ENCODE measurements at places on chromosomes 1 and 21.

- no peak for DNase-seq
Measured at GRCh38 chr1:51583532-51583931, 33.4 kb upstream of the OSBPL9 start.

GRCh38 chr1:46183079-46183847, 7.0 kb upstream of the P3R3URF start:
- DNase-seq: peak; percentile 99

GRCh38 chr1:170221031-170221430, 75.3 kb downstream of the NTMT2 start:
- DNase-seq: no peak

DNA sequence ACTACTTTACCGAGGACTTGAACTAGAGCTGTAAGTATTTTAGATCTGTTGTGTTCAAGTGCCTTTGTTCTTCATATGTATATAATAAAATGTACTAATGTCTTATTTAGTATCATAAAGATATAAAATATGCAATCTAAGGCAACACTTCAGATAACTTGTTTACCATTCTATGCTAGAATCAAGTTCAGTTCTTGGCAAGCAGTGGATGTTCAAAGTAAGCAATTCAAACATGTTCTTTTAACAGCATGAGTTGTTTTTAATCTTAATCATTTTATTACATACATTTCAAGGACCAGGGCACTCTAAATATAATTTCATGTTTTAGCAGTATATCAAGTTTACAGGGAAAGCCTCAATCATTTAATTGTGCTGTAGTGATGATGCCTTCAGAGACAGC, 47.0 kb downstream of the ZC3H11B start:
- no peak for DNase-seq

DNA sequence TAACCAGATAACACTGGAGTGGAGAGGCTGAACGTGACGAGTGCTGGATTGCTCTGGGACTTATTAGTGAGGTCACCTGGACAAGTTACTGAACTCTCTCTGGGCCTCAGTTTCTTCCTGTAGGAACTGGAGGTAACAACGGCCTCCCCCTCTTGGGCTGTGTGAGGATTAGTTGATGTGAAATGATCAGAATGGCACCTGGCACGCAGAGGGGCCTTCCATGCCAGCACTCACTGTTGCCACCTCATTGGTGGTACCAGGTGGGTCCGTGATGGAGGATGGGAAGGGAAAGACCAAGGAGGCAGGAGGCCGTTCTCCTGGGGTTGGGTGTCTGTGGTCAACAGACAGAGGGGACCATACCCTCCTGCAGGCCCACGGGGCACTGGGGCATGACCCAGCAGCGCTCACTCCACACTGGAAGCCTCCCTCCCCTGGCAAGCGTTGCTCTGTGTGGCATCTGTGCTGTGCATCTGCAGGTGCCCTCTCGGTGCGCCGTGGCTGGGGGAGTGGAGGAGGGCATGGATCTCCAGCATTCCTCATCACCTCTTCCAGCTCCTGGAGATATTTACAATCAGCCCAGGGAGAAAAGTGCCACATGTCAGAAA, 349.5 kb upstream of the VAMP3 start:
- no peak for DNase-seq

- DNase-seq: no peak
Measured at GRCh38 chr1:28066393-28067154, 21.8 kb downstream of the EYA3 start.

DNA sequence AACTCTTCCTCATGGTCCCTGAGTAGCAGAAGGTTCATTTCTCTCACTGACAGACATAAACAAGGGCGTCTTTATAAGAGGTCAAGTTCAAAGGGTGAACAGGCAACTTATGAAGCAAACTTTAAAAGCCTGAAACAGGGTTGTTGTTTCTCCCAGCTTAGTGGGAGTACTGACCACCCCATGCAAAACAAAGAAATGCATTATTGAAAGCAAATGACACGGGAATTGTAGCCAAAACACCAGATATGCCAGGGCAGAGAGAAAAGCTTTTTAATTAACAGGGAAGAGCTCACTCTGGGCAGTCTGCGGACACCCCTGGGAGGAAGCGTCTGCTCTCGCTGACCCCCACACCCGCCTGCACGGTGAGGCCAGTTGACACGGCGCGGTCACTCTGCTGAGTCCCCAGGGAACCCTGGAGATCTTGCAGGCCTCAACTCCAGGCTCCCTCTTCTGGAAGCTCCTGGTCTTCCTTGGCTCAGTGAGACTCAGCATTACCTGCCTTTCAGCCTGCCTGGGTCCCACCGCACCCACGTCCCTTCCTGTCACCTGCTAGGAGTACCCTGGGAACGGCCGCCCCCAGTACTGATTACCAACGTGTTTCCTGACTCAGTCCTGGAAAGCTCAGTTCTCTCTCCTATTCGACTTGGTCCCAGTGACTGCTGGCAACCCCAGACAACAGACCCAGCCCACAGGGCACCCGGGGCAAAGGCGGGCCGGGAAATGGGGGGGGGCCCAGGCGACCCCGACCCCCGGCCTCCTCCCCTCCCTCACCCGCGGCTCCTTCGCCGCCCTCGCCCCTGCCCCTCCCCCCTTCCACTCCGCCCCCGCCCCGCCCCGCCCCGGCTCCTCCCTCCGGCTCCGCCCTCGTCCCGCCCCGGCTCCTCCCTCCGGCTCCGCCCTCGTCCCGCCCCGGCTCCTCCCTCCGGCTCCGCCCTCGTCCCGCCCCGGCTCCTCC, 972 bp downstream of the CFAP410 start:
- DNase-seq: no peak

DNA sequence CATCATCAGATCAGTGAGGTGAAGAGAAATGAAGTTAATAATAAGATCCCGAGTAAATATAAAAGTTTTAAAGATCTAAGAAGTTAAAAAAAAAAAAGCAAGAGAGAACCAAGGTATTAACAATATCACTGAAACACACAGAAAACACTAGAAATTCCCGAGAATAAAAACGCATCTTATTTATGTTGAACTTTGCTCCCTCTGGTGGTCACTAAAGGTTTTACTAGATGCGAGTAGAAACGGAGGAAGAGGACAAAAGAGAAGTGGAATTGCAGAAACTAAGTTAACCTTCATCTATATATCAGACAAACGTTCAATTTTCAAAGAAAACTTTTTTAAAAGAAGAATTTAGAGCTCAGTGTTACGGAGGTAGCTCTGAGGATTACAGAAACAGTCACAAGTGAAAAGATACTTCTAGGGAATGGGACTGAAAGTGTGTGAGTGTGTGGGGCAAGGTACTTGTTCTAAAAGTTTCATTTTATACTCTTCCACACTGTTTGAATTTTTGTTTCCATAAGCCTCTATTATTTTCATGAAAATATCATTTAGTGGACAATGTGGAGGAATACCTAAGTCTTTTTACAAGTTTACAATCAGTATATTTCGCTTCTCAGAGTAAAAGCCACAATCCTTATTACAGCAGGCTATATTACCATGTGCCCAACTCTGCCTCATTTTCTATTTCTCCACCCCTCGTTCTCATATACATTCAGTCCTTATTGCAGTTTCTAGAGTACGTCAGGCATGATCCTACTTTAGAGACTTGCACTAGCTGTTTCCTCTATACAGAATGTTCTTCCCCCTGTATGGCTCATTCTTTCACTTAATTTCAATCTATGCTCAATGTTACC, 19.7 kb downstream of the ACBD6 start:
- no peak for DNase-seq

GRCh38 chr1:150182247-150182646, 32.5 kb downstream of the PLEKHO1 start:
- no peak for DNase-seq

DNA sequence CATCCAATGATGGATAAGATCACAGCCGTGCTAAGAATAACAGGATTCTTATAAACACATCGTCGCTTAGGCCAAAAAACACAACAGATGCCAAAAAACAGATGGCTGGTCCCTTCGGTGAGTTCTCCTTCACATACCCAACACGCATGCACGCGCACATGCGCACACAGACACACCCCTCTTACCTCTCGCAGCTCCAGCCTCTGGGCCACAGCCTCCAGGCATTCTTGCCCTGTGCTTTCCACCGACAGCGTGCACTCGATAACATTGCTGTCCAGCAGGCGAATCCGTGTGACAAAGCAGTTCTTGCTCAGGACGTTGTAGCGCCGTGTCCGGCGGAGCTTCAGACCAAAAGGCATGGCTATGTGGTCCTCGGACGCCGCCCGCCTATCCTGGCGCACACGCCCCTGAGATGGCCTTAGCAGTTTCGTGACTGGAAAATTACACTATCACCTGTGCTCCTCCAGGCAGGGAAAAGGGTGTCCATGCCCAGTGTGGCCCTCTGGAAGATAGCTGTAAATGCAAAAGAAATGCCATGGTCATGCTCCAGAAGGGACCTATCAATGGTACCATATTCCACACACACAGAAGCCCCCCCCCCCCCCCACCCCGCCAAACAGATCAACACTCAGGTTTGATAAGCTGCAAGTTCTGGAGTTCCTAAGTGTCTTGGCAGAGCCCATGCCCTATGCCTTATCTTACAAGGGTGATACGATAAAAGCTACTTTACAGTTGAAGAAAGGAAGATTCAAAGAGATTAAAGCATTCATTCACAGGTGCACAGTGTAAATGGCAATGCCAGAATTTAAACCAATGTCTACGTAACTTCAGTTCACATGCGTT, 86.7 kb downstream of the PTPN14 start:
- no peak for DNase-seq

DNA sequence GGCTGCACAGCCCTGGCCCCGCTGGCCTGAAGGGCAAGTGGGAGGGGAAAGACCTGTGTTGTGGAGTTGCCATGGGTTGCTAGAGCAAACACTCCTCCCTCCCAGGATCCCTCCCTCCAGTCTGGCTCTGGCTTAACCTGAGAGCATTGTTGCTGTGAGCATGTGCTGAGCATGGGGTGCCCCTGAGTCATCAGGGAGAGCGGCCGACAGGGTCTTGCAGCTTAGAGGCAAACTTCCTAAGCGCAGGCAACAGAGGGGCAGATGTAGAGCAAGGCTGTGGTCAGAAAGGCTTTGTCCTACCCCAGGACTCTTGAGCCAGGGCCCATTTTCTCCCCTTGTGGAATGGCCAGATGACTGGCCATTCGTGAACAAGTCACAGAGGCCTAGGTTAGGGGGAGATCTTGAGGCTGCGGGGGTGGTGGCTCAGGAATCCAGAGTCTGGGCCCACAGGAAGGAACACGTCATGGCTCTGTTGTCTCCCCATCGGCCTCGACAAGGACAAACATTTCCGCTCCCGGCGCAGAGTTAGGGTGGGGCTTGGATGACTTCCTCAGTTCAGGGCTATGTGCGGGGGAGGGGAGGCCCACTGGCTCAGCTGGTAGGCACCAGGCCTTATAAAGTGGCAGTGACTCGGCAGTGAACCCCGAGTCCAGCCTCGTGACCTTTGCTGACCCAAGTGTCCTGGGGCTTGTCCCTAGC, 362 bp upstream of the DYNLT4 start:
- DNase-seq: peak; percentile 90

GRCh38 chr1:33088119-33088906, 7.4 kb downstream of the AZIN2 start:
- DNase-seq: no peak

- DNase-seq: peak; percentile 99
Measured at GRCh38 chr1:59814180-59814900, 409 bp upstream of the HOOK1 start.

DNA sequence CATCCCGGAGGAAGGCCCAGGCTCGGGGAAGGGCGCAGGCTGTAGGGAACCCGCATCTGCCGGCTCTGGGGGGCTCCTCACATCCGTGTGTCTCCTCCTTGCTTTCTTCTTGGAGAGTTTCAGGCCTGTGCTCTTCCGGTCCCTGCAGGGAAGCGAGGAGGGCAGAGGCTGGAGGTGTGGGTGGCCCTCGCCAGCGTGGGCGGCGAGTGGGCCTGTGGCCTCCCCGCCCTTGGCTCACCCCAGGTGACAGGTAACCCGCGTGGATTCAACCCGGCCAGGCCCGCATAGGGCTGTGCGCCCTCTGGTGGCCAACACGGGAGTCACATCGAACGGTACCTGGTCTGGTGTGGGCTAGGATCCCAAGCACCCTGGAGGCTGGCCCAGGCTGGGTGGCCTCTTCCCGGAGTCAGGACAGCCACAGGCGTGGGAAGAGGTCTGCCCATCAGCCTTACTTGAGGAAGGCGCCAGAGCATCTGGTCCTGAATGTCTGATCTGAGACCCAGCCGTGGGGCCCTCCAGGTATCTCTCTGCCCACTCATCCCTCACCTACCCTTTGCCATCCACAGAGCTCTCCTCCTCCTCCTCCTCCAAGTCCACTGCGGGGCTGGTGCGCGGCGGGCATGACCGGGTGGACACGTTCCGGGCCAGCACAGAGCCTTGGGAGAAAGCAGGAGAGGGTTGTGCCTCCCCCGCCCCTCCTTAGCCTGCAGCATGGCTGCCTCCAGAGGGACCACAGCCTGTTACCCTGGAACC, 9.6 kb upstream of the TNFRSF25 start:
- DNase-seq: peak; percentile 14

- DNase-seq: no peak
Measured at GRCh38 chr1:11707621-11708276, 16.2 kb downstream of the DRAXIN start.

DNA sequence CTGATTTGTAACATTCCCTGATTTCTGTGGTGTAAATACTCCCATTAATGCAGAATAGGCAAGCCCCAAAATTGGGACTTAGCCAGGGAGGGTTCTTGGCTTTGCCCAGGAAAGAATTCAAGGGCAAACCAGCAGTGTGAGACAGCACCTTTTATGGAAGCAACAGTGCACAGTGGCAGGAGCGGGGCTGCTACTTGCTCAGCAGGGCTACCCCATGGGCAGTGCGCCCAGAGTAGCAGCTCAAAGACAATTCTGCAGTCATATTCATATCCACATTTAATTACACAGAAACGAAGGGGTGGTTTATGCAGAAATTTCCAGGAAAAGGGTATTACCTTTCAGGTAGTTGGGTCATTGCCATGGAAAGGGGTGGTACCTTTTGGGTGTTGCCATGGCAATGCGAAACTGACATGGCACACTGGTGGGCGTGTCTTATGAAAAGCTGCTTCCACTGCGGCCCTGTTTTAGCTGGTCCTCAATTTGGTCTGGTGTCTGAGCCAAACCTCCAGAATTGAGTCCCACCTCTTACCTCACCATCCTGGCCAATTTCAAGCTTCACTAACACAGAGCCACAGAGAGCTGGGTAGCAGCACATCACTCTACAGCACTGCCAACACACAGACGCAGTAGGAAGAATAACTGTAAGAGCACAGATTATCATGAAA, 35.9 kb downstream of the FHAD1 start:
- DNase-seq: peak; percentile 57

- no peak for DNase-seq
Measured at GRCh38 chr1:111275079-111275478, 15.6 kb upstream of the CHIA start.

GRCh38 chr1:195908121-195908520, 700.1 kb downstream of the KCNT2 start:
- DNase-seq: no peak

- no peak for DNase-seq
Measured at GRCh38 chr1:55679971-55680370, 464.8 kb upstream of the USP24 start.

- no peak for DNase-seq
Measured at GRCh38 chr1:209364716-209365115, 218.8 kb upstream of the CAMK1G start.

GRCh38 chr1:78408192-78408591, 82.6 kb upstream of the PTGFR start:
- no peak for DNase-seq
